ENCODE measurements at places on chromosomes 7 and 10.

DNA sequence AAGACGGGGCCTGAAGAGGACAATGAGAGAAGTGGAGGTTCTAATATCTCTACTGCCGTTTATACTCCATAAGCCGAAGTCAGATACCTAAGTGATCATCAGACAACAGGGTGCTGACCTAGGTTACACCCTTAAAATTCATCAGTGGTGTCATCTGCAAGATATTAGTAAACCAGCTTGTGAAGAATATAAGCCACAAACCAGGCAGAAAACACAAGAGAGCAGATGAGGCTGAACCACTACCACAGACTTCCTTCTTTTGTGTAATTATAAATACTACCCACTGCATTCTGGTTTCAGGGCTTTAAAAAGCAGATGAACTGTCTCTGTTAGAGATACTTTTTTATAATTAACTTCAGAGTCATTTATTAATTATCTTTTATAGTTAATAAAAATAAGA, 69.0 kb upstream of the LRRC17 start:
- no peak for DNase-seq

DNA sequence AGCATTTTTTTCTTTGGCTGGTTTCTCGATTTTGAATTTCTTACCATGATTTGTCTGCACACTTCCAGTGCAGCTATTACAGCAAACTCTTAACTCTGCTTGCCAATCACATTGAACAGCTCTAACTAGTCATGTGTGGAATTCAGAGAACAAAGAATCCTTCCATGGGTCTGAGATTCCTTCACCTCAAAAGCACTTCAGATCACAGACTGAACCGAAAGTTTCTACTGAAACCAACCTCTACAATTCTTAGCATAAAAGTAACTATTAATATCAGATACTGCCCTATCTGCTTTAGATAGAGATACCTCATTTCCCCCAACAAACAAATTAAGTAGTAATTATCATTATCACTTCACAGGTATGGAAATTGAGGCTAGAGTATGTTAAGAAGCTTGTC, 56.5 kb upstream of the SP4 start:
- DNase-seq = no peak

DNA sequence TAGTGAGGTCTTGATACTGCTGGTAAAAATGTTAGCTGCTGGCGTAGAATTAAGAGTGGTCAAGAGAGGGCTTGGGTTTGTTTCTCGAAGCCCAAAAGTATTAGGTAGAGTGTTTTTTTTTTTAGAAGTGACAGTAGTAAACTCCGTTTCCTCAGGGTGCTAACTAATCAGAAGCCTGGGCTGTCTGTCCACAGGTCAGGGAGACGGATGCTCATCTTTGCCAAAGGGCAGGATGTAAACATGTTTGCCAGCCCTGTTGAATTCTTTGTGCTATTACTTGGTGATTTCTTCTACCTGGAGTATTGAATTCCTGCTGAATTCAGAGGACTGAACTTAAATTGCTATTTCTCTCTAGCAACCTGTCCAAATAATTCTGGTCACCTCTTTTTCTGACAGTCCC, 117.1 kb downstream of the SND1 start:
- DNase-seq = no peak

- no peak for DNase-seq
These were observed 233.6 kb downstream of the COBL start for GRCh38 chr7:51082940-51083533.

DNA sequence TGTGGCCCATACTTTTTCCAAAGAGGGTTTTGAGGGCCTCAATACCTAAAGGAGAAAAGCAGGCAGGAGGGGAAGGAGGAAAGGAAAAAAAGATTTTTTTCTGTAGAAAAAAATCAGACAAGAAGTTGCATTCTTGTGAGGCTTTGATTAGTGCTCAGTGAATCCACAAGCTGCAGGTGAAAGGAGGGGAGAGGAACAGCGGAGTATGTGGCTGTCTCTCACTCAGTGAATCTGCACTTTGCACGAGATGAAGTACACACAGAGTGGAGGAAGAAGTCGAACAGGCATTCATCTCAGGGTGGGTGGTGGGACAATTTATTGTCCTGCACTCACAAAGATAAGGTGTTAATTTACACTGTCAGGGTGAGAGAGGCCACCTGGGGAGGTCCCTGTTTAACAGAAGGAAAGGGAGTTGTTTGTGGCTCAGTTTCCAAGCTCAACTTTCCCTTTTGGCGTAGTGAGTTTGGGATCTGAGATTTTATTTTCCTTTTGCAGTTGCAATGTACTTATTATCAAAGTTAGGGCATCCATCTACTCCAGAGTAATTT, 49.0 kb upstream of the VIPR2 start:
- no peak for DNase-seq

- no peak for DNase-seq
These were observed 505.6 kb downstream of the GALNT17 start for GRCh38 chr7:71637578-71637977.

- DNase-seq = no peak
These were observed 181.4 kb downstream of the ADK start for GRCh38 chr10:74332398-74332797.

DNA sequence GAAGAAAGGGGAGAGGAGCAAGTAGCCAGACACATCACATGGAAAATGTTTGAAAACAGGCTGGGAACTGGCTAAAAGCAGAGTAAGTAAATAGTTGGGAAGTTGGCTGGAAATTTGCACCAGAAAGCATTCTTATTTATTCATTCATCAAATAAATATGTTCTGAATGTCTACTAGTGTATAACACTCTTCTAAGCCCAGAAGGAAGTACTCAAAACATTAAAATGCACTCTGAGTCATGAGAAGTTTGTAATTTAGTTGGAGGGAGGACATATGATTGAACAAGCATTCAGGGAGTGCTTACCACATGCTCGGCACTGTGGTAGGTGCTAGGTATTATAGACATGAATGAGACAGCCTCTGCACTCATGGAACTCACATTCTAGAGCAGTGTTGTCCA, 37.0 kb upstream of the CNNM1 start:
- no peak for DNase-seq

DNA sequence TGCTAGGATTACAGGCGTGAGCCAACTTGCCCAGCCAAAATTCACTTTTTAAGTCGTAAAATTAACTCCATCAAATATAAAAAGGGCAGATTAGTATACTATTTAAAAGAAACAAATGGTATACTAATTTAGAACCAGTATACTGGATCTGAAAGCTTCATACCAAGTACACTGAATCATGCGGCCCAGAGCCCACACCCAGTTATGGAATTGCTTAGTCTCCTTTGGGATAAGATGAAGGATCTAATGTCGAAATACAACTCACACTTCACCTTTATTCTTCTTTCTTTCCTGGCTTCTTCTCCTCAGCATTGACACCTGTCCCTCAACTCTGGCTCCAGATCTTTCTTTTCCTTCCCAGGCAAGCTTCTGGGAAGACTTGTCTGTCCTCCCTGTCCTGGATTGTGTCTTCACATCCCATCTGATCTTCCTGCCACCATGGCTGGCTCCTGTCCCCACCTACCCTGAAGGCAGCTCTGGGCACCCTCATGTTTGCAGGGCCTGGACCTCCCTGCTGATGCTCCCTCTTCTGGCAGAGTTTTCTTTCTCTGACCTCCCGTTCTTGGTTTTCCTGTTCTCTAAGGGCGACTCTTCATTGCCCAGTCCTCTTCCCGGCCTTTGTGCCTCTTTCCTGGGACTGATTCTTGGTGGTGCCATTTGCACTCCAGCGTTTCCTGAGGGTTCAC, 57.8 kb upstream of the CTBP2 start:
- no peak for DNase-seq

- no peak for DNase-seq
These were observed 231.8 kb downstream of the KCNMA1 start for GRCh38 chr10:77405771-77406241.

GRCh38 chr7:117946151-117946633, 73.0 kb upstream of the CTTNBP2 start:
- no peak for DNase-seq

DNA sequence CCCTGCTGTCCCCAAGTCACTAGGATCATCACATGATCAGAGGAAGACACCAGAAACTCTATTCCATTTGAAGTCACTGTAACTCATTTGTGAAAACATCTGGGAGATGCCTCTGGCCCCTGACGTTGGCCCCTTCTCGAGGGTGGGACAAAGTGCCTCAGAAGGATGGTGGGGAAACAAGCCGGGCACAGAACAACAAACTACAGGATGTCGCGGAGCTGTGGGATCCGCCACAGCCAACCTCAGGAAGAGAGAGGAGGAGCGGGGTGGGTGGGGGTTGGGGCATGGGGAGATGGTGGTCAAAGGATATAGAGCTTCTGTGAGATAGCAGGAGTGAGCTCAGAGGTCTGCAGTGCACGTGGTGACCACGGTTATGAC, 265.6 kb upstream of the TCERG1L start:
- DNase-seq = no peak

- DNase-seq = no peak
These were observed 73.6 kb downstream of the AGK start for GRCh38 chr7:141624763-141625162.

DNA sequence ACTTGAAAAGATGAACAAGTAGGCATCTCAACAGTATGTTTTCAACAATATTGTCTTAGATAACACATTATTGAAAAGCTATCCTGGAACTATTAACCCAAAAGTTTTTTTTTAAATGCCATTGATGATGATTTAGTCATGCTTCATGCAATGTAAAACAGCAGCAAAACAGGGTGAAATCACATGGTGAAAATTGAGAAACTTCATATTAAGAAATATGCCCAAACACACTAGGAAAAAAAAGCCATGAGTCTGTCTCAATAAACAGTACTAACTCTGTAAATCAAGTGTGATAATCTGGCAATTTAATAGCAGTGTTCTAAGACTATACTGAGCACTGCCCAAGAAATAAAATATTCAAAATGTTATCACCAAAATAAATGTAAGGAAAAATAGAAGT, 613.1 kb downstream of the KCNMA1 start:
- no peak for DNase-seq

DNA sequence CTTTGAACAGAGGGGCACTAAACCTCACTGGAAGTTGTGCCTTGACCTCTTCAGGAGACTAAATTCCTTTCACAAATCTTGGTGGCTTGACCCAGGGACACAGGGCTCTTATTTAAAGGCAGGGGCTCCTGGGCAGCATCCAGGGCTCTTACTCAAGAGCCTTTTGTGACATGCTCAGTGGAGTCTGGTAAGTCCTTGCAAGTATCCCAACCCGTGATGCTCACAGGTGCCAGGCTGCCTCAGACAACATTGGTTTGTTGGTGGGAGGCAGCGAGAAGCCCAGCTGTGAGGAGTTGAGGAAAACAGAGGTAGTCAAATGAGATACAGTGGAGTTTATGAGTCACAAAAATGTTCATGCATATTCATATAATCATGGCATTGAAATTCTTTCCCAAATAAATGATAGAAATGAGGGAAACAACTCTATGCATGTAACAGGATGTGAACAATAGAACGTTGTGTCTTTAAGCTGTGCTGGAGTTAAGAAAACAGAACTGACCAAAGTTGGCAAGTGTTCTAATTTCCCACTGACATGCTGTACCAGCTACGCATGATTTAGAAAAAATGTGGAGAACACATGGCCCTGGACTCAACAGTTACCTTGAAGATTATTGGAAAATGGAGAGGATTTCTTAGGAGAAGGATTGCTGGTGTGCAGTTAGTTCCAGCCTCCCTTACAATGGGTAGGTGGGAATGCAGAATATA, 654.5 kb upstream of the COBL start:
- no peak for DNase-seq
